ENCODE measurements at places on chromosomes 6 and 20.

GRCh38 chr6:154653853-154654252, 79.4 kb upstream of the SCAF8 start:
- DNase-seq: no peak

GRCh38 chr6:30325873-30326525, 728 bp upstream of the TRIM39 start:
- peak; percentile 57 for DNase-seq

DNA sequence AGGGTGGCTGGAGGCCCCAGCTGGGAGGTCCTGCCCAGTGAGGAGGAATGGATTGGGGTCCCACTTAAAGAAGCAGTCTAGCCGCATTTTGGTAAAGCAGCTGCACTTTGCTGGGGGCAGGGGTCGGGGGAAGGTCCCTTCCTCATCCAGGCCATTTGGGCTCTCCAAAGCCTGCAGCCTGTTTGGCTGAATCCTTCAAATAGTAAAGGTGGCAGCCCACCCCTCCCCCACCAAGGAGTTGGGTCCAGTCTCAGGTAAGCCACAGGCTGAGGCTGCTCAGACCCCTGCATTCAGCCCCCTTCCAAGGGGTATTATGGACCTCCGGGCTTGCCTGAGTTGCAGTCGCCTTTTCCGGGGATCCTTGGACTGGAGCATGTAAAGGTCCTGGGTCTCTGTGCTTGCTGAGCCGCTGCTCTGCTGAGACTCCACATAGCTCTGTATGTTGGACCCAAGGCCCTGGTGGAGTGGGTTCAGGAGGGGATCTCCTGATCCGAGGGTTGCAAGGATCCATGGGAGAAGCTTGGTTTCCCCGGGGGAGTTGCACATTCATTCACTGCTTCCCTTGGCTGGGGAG, 417.4 kb downstream of the KHDRBS2 start:
- no peak for DNase-seq

DNA sequence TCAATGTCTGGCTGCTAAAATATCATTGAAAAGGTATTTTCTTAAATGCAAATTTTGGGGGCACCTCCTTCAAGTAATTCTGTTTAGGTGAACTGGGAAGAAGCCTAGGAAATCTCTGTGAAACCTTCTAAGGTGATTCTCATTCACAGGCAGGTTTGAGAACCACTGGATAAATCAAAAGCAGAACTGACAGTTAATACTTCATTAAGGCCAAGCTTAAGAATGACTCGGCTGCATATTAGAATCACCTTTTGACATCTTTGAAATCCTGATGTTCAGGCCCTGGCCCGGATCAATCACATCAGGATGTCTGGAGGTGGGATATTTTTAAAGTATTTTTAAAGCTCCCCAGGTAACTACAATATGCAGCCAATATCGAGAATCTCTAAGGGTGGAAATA, 50.6 kb downstream of the FKBP1C start:
- DNase-seq: no peak

DNA sequence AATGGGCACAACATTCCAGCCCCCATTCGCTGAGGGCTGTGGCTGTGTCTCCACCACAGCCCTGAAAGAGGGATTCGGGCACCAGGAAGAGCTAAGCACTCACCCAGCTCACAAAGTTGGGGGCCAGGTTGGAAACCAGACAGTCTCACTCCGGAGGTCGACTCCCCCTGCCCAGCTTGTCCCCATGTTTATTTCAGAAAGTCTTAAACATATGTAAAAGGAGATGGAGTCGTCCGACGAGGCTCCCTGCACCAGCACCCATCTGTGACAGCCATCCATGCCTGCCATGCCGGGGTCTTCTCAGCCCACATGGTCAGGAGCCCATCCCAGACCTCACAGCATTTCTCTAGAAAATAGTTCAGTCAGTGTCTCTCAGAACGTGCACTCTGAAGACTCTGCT, 63.6 kb upstream of the STX16 start:
- DNase-seq: no peak

GRCh38 chr6:154071236-154071635, 32.2 kb downstream of the OPRM1 start:
- no peak for DNase-seq

DNA sequence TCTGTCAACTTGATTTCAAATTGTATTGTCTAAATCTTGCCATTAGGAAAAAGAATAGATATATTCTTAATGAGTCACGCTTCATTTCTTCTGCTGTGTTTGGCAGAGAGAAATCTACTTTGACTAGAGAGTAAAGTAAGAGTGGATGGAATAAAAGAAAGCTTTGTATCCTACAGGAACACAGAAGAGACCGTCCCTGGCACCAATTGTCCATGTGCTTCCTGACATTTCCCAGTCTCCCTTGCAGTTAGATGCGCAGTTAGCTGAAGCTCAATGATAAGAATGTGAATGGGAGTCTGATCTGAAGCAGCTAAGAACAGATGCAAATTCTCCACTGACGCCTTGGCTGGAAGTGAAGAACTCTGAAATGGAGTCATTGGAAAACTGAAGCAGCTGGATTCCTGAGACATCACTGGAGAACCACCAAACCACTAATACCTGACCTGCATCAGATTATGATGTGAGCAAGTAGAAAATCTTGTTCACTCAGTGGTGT, 528.2 kb upstream of the MARCKS start:
- no peak for DNase-seq

- no peak for DNase-seq
These were observed 4.1 kb downstream of the ZC3H12D start for GRCh38 chr6:149480502-149481280.

GRCh38 chr20:51104960-51105920, 82.3 kb upstream of the KCNG1 start:
- DNase-seq: no peak

- DNase-seq: no peak
These were observed 54.7 kb upstream of the TRIM39 start for GRCh38 chr6:30272032-30272431.

- no peak for DNase-seq
These were observed 733.8 kb upstream of the FLRT3 start for GRCh38 chr20:15071085-15071808.

DNA sequence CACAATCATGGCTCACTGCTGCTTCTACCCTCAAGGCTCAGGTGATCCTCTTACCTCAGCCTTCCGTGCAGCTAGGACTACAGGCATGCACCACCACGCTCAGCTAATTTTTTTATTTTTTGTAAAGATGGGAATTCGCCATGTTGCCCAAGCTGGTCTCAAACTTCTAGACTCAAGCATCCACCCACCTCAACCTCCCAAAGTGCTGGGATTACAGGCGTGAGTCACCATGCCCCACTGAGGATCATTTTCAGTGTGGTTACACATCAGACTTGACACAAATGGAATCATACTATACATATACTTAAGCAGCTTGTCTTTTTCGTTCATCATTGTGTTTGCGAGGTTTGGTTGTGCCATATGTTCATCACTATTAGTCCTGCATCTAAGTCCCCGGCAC, 26.6 kb downstream of the ZC3H12D start:
- DNase-seq: no peak

GRCh38 chr6:117573006-117573680, 29.2 kb downstream of the GOPC start:
- DNase-seq: no peak

DNA sequence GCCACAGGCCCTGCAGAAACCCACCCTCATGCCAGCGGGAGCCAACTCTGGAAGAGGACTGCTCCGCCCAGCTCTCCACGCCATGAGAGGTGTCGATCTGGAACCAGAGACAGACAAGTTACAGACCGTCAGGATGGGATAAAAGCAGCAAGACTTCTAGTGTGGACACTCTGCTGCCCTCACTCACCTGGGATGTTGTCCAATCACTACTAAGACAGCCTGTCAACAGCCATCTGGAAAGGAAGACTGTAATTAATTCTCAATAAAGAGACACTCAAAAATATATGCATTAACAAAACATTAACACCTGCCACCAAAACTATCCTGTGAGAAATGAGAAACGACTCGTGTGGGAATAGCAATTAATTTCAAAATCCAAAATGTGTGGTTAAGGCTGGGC, 28.3 kb downstream of the SLC2A4RG start:
- no peak for DNase-seq

DNA sequence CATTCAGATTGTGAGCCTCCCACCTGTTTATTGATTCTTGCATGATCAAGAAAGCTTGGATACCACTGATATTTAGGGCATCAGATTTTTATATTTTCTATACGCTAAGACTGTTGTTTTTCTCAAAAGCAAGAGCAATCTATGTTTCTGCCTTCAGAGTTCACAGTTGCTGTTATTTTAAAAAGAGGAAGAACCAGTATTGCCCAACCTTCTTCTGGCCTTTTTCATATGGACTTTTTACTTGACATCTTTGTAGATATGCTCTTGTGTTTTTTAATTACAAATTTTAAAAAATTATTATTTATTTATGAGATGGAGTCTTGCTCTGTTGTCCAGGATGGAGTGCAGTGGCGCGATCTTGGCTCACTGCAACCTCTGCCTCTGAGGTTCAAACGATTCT, 28.9 kb downstream of the SLC17A5 start:
- DNase-seq: no peak

GRCh38 chr6:160042014-160042773, 73.3 kb downstream of the IGF2R start:
- DNase-seq: no peak

- DNase-seq: no peak
These were observed 51.2 kb upstream of the TPD52L1 start for GRCh38 chr6:125102411-125102810.

DNA sequence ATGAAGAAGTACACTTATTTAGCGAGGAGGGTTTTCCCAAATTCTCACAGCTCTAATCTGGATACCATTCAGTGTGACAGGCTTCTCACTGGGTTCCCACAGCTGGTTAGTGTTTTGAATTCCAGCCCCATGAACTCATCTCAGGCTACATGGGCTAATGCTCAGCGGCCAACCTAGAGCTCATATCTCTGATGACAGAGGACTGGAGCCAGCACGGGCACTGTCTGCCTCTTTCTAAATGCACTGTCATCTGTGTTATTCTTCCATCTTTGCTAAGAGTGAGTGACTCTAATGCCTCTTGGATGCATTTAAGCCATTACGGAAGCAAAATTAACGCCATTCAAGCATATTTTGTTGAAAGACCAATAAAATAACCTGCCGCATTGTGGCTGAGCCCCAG, 308.9 kb upstream of the JAG1 start:
- no peak for DNase-seq

DNA sequence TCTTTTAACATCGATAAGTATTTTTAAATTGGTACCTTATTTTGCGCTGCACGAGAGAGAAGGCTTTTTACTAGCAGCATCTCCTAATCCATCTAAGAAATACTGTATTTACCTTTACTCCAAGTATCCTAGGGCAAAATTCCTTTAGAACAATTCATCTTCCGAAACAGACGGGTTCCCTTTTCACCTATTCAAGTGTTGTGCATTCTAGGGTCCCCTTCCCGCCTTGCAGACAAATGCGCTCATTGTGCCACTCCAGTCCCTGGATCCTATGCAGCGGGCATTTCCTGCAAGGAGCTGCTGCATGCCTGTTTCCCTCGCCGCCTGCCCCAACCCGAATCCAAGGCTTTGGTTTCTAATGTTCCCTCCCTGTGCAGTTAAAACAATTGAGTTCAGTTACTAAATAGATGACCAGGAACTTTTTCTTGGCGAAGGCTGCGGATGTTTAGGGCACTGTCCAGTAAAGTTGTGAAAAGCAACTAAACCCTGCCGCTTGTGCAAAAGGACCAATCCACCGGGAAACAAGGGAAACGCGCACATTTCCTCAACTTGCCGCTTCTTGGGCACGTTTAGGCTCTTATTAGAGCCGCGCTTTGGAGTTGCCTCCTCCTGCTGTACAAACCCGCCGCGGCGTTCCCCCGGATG, 556 bp upstream of the SCAF8 start:
- no peak for DNase-seq

DNA sequence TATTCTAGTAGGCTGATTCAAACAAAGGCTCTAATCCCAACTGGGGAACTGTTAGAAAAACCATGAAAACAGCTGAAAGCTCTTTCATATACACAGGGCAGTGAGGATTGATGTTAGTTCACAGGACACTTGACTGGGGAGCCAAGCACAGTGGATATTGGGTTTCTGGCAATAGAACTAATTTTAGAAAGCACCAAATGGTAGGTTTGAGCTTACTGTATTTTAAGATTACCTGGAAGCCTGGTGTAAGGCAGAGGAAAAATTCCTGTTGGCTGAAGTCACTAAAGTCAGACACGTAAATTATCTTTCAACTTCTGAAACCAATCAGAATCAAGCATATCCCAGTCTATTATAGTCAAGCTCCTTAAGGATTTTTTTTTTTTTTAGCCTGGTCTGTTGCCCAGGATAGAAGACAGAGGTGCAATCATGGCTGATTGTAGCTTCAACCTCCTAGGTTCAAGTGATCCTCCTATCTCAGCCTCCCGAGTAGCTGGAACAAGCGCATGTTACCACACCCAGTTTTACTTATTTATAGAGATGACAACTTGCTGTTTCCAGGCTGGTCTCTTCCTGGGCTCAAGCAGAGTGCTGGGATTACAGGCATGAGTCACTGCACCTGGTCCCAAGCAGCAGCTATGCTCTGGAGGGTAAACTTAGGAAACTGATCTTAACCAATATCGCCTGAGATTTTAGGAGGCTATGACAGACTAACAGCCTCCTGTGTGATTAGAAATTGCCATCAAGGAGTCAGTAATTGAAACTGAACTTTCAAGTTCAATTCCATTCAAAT, 32.5 kb upstream of the SYNCRIP start:
- DNase-seq: no peak

DNA sequence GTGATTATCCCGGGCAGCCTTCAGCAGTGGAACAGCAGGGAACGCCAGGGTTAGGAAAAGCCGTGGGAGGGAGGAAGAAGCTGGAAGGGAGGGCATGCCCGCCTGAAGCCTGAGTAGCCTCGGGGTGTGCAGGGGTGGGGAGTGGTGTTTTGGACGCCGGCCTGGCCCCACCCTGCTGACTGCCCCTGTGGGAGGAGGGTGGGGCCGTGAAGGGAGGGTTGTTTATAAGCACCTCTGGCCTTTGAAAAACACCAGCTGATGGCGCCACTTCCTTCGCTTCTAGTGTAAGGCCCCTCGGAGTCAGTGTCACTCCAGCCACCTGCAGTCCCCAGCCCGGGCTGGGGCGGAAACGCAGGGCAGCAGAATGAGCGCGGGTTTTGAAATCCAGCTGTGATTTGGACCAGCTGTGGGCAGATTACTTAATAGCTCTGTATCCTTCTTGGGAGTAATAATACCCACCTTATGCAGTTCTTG, 52.8 kb upstream of the BMP6 start:
- DNase-seq: no peak

DNA sequence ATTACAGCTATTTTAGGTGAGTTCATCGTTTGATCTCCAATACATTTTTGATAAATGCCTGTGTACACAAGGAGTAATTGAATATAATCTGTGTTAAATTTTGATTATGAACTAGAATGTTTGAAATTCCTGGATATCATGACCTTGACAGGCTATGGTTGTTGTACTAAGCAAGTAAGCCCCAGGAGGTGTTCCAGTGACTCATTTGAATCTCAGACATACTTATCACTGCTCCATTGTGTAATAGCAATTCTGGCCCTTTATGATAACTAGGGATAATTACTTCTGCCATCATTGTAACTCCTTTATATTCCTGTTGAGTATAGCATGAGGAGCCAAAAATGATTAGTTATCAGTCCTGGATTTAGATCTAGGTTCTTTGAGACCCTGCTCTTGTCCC, 1424.6 kb upstream of the ADGRB3 start:
- no peak for DNase-seq

Data from NCI-H1436 treated with DMSO at 0.1 percent for 48 hours (cell line).